SW480 (cell line): ENCODE measurements at places on chromosomes 7 and 10.

GRCh38 chr7:2015251-2015871 is 217.4 kb downstream of the MAD1L1 start:
- DNase-seq = no peak

- DNase-seq = no peak
Observed at GRCh38 chr10:104253606-104254410, 884 bp upstream of the GSTO1 start.

DNA sequence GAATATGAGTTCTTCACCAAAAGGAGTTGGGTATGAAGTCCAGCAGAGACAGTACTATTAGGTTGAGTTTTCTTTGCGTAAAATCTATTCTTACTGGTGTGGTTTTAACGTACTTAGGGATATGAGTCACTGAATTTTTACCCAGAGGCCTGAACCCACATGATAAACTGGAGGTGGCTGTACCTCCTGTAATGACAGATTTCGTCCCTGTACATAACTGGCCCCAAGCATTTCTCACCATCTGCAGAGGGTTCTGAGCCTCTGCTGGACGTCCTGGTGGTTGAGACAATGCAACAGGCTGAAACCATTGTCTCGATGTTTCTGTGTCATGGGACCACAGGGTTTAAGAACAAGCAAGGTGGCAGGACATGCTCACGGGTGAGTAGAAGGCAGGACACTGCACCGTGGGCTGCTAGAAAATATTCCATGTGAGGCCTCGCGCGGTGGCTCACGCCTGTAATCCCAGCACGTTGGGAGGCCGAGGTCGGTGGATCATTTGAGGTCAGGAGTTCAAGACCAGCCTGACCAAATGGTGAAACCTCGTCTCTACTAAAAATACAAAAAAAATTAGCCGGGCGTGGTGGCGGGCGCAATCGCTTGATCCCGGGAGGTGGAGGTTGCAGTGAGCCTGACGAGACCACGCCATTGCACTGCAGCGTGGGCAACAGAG is 233.9 kb downstream of the DNAJB6 start:
- DNase-seq = peak; percentile 92

DNA sequence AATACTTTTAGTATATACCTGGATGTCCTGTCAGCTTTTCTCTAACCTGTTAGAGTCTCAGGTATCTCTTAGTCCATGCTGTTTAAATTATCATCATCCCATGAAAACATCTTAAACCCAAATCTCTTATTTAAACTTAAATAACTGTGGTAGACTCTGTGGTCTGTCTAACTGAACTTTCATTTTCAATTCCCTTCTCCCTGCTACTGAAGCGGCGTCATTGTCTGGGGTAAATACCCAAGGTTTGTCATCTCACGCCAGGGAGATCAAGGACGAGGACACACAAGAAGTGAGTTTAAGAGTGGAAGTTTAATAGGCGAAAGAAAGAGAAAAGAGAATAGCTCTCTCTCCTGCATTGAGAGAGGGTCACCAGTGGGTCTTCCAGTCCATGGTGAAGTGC is 804.4 kb upstream of the CELF2 start:
- DNase-seq = no peak

GRCh38 chr7:12152196-12152918 is 58.7 kb upstream of the TMEM106B start:
- no peak for DNase-seq

- peak; percentile 79 for DNase-seq
Observed at GRCh38 chr10:69124563-69125268, 738 bp downstream of the VPS26A start.

DNA sequence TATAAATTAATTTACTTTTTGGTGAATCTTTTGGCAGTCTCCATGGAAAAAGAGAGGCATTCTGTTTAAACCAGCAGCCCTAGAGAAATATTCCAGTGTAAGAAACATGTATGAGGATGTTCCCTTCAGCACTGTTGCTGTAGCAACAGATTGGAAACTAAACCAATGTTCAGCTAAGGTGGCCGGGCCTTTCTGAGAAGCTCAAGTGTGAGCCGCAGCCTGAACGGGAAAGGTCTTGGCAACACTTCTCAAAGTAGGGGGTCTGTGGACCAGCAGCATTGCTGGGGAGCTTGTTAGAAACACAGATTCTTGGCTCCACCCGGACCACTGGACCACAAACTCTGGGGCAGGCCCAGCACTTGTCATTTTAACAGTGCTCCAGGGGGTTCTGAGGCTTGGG is 36.2 kb downstream of the RAMP3 start:
- no peak for DNase-seq

DNA sequence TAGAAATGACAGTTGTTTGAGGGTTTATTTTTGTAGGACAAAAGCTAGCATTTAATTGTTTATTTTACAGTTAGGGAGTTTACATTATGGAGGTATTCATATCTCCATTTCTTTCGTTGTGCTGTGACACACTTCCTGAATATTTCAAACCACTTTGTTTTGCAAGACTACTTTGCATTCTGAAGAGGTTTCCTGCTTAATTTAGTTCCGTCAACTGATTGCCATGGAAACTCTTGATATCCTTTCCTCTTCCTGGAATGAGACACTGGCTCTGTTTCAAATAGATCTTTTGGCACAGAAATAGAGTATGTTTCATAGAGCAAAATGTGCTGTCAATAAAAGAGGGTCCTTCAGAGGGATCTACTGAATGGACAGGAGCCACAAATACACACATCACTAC is 159.5 kb upstream of the AGR3 start:
- DNase-seq = no peak

DNA sequence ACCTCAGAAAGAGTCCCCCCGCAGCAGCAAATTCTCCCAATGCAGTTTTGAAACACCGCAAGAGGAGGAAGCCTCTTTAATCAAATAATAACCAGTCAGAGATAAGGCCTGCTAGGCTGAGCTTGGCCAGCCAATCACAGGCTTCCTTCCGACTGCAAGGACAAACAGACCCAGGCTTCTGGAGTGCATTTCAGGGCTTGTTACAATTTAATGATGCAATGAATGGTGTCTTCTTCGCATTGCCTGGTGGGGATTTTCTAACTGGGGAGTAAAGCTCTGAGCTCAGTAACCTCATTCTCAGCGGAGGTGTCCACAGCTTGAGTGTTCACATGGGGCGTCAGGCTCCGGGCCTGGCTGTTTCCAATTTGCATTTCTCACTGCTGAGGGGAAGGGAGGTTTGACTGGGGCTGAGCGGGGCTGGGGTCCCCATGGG is 31.8 kb upstream of the GPAM start:
- no peak for DNase-seq

- DNase-seq = no peak
Observed at GRCh38 chr7:130927062-130927461, 193.1 kb upstream of the KLF14 start.

DNA sequence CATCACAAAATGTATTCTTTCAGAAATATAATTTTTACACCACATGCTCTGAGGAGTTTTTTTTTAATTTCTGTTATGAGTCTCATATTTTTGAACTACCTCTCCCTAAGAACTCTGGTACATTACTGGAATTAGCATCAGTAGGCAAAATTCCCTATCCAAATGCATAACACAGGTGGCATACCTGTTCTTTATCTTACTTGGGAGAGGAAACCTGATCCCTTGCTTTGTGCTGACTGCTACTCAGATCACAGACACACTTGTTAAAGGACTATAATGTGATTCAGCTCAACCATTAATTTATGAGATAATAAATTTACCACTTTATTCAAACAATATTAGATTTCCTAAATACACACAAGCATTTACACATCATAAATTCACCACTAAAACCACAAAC is 617.2 kb downstream of the GRM8 start:
- peak; percentile 17 for DNase-seq

DNA sequence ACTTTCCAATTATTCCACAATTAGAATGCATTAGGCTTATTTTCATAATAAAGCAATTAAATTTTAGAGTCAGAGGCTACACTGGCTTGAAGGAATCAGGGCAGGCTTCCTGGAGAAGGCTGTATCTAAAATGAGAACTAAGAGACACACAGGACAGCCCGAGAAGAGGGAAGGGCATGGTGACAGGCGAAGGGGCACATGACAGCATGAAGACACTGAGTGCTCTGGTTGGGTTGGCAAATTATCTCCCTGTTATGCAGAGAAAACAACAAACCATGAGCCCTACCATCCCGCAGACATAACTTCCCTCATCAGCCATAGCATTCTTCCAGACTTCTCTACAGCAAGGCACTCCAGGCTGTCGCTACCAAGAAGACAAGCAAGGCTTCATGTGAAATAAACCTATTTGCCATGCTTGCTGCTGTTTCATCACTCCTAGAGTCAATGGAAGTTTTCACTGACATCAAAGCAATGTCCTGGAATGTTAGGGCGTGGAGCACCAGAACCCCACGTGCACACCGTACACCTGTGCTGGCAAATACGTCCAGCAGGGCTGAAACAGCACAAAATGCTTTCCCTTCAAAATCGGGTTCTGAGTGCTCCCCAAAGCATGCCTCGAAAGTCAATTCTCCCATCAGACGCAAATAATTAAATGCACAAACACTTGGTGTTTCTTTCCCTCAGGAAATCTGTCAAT is 21.3 kb downstream of the VOPP1 start:
- peak; percentile 98 for DNase-seq

DNA sequence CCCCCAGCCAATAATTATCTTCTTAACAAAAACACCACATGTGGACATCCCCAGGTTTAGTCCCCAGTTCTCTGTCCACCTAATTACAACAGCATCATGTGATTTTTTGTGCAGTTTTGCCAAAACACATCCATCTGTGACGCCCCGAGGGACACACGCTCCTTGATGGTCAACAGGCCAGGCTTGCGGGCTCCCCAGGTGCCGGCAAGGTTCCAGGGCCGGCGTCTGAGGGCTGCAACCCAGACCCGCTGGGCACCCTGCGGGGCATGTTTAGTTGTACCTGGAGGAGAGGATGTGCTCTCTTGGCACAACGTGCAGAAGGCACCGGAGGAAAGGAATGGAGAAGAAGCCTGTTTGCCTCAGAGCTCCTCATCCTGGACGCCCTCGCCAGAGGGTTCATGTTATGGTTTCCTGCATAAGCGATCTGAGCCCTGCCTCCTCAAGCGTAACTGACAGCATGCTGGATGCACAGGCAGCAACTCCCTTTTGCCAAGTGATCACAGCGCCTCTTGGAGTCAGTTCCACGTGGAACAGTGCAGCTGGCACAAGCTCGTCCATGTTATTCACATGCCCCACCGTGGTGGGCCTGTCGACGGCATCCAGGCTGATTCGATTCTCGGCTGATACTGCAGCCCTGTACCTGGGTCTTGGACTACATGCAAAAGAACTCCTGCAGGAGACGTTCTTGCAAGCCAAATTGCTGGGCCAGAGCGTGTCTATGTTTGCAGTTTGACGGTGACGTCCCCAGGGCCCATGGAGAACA is 41.6 kb downstream of the JAKMIP3 start:
- DNase-seq = no peak

- DNase-seq = no peak
Observed at GRCh38 chr7:15593382-15593781, 31.6 kb upstream of the AGMO start.

DNA sequence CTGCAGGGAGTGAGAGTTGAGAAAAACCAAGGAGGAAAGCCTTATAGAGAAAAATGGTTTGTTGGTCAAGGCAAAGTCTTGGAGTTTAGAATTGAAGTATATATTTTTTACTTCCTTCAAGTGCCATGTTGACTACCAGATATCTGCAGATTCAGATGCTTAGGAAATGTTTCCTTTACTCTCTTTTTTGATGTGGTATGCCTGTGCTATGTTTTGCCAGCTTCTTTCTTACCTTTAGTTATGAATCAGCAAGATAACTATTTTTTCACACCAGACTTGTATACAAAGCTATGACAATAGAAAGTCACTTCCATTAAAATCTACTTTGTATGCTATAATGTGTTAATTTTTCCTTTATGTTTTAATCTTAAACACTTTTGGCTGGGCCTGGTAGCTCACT is 3.6 kb downstream of the R3HCC1L start:
- DNase-seq = no peak

GRCh38 chr7:35878351-35878750 is 77.5 kb downstream of the SEPTIN7 start:
- DNase-seq = no peak

DNA sequence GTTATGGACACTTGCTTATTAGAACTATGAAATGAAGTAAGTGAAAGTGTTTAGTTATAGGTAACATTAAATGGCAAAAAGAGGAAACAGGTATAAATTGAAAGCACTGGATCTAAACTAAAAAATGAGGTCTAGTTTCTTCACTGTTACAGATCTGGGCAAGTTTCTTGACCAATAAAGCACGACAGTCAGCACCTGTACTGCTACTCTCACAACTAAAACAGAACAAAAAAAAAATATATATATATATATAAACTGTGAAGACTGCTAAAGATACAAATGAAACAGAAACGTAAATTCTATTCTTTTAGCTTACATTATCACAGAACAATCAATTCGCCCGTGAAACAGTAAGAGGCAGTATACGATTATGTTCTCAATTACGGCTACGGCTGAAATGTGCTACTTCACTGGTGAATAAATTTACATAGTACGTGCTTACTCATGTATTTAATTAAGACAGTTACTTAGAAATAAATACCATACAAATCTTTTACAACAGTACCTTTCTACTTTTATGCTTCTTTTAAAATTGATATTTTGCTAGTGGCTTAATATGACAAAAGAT is 4.2 kb downstream of the AHR start:
- DNase-seq = no peak

DNA sequence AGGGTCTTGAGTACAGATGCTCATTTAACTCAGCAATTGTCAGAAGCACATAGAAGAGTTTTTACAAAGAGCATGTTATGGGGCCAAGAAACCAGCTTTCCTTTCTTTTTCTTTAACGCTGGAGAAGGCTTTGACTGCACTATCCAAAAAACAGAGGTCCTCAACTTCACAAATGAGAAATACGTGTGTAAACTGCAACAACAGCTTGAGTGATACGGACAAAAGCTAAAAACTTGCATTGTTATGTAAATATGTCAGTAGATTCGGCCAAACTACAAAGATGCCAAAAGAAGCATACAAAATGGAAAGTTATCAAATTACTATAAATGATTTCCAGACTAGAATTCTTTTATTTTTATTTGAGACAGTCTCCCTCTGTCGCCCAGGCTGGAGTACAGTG is 62.4 kb upstream of the C10orf90 start:
- DNase-seq = no peak

DNA sequence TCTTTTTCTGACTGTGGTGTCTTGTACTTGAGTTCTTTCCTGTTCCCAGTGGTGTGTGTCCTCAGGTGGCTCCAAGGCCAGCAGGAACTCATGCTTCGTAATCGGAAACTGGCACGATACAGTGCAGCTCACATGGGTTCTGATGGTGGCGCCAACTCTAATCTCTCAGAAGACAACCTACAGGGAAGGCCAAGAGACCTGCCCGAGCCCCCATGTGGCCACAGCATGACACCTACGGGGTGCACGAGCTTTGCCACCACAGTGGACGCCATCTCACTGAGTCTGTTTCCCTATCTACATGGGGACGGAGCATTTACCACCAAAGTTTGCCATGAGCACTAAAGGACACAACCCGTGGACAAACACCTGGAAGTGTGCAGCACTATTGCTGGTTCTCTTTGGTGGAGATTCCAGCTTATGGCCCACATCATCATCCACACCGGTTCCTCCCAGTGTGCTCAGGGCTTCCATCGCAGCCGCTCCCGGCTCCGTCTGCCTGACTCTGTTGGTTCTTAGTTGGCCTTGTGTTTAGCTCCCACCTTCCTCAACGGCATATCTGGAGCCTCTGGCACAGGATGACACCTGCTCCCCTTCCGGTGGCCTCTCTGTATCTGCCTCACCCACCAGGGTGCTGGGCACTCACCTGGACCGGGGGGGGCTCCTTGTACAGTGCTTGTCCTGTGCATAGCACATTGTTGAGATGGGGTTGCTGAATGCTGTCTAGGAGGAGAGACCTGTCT is 586.6 kb upstream of the MKI67 start:
- DNase-seq = no peak

- no peak for DNase-seq
Observed at GRCh38 chr10:78451592-78451991, 417.9 kb downstream of the RPS24 start.
